ENCODE measurements at places on chromosomes 3 and 15.

GRCh38 chr15:85620690-85621049 lies 174.1 kb downstream of the KLHL25 start:
- no peak for DNase-seq

DNA sequence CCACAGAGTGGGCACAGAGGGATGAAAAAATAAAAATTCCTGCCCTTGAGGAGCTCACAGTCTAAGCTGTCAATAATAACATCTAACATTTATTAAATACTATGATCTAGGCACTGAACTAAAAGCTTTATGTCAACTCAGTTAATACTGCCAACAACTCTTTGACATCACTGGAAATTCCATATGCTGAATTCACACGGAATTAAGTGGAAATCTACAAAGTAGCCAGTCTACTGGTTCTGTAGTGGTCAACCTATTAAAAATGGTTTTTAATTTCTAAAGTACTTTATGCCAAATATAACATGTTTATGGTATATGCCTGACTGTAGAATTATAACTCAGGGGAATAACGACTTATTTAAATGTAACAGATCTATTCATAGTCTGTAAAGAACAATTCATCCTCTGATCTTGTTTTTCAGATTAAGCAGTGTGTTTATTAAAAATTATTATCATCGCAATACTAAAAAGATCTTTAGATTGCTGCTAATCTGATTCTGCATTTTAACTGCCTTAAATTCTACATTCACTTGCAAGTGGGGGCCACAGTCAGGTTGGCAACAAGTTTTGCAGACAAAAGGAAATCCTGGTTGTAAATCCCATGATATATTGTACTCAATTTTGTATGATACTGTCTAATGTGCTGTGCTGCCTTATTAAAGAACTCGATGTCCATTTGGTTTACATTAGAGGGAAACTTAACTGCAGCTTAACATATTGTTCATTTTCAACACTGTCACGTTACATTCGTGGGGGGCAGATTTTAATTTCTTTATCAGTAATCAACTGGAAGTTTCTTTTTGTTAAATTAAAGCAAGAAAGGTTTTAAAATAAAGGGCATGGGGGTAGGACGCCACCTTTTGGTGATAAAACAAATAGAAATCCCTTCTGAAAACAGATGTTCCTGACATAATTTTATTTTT lies 2.6 kb upstream of the FOXP1 start:
- DNase-seq, result peak; percentile 8

DNA sequence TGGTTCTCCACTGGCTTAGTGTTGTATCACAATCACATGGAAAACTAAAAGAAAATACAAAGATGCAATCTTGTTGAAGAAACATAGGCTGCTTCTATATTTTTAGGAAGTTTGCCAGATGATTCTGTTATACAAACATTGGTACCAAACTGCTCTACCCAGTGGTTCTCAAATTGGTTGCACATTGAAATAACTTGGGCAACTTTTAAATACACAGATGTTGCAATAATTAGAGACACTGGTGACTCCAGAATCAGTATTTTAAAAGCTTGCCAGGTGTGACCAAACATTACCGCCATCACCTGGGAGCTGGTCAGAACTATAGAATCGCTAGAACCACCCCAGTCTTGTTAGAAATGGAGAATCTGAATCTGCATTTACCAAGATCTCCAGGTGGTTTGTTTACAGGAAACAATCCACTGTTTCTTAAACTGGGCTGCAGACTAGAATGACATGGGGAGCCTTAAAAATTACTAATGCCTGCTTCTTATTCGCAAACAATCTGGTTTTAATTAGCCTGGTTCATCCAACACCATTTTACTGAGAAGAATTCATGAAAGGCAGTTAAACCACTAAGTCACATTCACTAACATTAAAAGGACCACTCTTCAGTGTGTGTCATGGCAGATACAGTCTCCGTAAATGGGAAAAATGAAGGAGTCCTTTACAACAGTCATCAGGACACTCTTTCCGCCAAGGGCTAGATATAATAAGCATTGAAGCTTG lies 76.5 kb downstream of the ACAP2 start:
- DNase-seq, result no peak

DNA sequence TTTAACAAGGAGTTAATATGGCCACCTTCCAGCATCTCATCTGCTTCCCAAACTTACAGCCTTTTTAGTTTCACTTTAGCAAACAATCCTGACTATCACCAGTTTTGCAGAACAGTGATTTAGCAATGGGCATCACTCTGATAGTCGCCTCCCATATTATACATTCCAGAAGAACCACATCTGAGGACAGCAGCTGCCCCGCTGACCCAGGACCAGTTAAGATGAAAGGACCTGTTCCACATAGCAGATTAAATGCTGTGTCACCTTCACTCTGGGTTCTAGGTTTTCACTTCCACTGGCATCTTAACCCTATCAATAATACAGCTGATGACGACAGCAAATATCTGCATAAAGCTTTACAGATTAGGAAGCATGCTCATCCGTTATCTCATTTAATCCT lies 99.8 kb downstream of the TRIM69 start:
- DNase-seq, result no peak

- DNase-seq, result no peak
These were observed 7.4 kb upstream of the TBC1D5 start for GRCh38 chr3:17749705-17750293.

- peak; percentile 24 for DNase-seq
These were observed 18.4 kb downstream of the SPATA12 start for GRCh38 chr3:57078635-57079473.

DNA sequence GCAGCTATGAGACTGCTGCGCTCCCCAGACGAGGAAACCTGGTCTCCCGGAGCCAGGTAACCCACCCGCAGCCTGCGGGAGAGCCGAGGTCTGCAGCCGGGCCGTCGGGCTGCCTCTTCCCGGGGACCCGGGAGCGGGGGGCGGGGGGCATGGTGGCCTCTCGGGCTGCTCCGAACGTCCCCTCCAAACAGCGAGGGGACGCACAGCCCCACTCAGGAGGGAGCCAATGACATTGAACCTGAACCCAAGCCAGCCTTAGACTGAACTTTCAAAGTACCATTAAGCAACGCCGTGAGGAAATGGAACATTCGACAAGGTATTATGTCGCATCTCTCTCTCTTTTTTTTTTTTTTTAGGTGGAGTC lies 29.8 kb upstream of the ALDH1A3 start:
- peak; percentile 62 for DNase-seq

DNA sequence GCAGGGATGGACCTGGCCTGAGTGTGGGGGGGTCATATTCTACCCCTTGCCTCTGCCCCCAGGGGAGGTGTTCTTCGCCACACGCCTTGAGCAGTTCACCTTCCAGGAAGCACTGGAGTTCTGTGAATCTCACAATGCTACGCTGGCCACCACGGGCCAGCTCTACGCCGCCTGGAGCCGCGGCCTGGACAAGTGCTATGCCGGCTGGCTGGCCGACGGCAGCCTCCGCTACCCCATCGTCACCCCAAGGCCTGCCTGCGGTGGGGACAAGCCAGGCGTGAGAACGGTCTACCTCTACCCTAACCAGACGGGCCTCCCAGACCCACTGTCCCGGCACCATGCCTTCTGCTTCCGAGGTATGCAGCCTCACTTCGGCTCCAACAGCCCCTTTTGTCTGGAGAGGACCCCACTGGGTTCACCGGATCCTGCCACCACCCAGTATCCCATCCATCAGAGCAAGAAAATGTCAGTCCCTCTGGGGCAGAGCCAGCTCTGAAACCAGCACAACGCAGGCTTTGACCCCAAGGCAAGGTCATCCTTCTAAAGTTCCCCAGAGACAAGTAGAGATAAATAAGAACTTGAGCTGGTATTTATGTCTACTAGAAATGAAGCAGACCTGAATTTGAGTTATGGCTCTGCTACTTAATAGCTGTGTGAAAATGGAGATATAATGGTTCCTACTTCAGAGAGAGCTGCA lies 45.8 kb downstream of the HAPLN3 start:
- DNase-seq, result no peak

- no peak for DNase-seq
These were observed 26.8 kb downstream of the SPTBN5 start for GRCh38 chr15:41866872-41867579.

DNA sequence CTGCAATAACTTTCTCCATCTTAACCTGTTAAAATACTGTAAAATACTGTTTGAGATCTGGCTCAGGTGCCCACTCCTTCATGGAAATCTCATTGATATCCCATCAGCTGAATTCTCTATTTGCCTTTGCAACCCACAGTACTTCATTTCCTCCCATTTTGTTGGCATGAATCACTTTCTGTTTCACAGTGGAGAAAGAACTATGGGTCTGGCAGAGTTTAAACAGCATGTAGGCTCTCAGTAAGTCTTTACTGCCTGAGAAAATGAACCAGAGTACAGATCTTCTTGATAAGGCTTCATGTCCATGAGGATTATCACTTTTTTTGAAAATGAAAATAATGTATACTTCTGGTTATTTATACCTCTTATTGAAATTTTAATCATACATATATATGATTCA lies 245.9 kb downstream of the NAALADL2 start:
- DNase-seq, result no peak

GRCh38 chr15:77312523-77312922 lies 107.4 kb downstream of the PEAK1 start:
- DNase-seq, result no peak

GRCh38 chr3:163468531-163469335 lies 1609.6 kb downstream of the SI start:
- no peak for DNase-seq

DNA sequence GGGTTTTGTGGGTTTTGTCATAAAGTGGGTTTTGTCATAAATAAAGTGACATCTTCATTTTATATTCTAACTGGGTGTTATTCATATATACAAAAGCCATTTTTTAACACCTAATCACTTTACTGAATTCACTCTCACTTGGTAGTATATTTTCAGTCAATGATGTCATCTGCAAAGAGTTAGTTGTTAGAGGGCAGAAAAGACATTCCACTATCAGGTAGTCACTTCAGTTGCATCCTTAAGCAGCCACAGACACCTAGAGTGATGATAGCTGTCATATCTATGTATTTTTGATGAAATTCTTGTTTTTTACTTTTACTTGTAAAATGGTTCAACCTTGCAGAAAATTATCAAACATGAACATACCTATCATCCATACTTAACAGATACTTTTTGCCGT lies 89.0 kb downstream of the DHX36 start:
- no peak for DNase-seq

DNA sequence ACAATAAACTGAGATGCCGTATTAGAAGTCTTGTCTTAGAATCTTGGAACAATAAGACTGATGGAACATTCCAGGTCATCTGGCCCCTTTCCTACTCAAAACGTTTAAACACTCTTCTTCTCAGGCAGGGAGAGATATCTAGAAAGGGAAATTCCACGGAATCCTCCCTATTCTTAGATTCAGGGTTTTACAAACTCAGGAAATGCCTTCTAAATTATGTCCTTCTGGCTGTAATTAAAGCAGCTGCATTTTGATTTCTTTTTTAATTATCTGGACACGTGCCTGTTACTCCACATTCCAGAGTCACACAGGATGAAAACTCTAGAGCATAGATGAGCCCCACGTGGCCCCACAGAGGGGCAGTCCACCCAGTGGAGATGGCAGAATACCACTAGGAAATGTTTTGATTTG lies 41.5 kb upstream of the MTMR10 start:
- no peak for DNase-seq

DNA sequence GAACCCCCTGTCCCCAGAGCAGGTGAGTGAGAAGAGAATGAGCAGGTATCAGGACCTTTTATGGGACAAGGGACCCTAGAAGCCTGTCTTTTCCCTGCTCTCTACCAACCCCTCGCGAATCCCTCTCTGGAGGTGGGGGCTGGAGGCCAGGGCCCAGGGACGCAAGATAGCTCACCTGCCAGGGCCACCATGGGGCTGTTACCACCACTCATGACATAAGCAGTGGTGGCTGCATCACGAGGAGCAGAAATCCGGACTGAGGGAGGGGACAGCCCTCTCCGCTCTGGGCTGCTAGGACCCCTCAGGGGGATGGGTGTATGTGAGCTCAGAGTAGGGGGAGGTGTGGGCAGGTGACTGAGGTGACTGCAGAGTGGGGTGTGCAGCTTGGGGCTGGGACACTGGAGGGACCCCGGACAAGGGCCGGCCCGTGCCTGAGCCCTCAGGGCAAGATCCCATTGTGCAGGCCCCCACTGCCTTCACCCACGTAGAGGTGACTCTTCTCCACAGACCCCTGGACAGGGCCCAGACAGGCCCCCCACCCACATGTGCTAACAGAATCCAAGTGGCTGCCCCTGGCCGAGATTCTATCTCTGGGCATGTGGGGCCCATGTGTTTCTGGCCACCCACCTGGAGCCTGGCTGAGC lies 190.6 kb downstream of the TBC1D2B start:
- no peak for DNase-seq

GRCh38 chr3:50671331-50671730 lies 3.4 kb upstream of the DOCK3 start:
- DNase-seq, result no peak

GRCh38 chr3:175956964-175957363 lies 1097.8 kb downstream of the NAALADL2 start:
- DNase-seq, result no peak

Measured in SW 1271 (cell line).